Fibroblast of upper back skin (primary cell): ENCODE measurements at places on chromosomes 2 and 18.

DNA sequence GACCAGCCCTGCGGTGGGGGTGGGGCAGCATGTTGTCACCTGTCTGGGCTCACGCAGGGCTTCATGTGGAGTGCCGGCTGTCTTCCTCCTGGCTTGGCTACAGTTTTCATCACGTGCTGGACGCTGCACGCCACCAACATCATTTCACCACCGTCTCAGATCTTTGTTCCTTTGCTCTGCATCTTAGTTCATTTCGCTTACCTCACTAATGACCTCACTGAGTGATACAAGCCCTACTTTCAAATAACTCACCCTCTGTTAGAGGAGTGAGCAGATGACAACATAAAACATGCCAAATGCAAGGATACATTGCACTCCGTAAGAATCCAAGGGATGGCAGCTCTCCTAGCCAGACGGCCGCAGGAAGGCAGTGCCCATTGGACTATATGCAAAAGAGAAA, 527.5 kb downstream of the GALR1 start:
- DNase-seq = no peak

DNA sequence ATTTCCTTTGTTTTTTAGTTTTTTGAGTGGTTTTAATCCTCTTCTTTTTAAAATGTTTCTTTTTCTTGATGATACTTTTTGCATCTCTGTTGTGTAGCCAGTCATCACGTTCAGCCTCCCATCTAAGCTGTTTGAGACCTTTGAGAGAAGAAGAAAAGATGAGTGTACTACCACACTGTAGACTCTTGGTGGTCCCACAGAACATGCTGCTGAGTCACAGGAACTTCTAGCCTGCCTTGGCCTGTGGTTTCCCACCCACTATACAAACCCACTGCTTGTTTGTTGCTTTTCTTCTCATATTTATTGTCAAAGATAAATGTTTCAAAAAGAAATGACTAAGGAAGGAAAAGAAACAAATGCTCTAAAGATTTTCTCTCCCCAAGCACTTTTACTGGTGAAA, 5.5 kb downstream of the CEBPZOS start:
- peak; percentile 20 for DNase-seq

DNA sequence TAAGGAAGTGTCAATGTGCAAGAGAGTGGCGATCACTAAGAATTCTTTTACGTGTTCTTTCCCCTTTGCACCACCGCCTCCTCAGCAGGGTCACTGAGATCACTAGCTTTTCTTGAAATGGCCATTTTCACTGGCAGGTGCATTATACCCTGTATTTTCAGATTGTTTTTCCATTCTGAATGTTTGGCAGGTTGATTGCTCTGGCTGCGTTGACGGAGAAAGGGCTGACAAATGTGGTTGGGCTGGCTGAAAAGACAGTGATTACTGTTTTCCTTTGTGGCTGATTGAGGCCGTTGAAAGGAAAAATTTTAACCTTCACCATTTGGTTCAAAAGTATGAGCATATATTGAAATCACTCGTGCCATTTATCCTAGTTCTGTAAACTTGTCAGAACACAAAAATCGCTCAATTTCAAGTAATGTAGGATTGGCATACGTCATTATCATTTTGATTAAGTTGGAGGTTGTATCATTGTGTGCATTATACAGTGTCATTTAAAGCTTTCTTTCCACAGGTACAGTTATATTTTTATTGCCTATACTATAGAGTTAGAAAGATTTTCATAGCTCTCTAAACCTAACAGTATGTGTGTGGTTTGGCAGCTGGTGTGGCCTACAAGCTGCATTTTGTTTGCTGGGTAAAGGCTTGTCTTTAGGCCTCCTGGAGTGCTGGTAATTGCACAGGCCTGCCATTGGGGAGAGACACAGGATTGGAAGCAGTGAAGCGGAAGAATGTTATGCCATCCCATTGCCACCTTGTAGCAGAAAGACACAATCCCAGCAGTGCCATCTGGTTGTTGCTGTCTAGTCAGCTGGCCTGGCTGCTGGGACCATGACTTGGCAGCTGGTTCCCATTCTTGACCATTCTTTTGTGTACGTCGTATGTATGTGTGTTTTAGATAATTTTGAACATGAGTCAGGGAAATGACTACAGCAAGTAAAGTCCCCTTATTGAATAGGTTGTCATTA, 36.7 kb downstream of the DYNC1I2 start:
- peak; percentile 39 for DNase-seq

DNA sequence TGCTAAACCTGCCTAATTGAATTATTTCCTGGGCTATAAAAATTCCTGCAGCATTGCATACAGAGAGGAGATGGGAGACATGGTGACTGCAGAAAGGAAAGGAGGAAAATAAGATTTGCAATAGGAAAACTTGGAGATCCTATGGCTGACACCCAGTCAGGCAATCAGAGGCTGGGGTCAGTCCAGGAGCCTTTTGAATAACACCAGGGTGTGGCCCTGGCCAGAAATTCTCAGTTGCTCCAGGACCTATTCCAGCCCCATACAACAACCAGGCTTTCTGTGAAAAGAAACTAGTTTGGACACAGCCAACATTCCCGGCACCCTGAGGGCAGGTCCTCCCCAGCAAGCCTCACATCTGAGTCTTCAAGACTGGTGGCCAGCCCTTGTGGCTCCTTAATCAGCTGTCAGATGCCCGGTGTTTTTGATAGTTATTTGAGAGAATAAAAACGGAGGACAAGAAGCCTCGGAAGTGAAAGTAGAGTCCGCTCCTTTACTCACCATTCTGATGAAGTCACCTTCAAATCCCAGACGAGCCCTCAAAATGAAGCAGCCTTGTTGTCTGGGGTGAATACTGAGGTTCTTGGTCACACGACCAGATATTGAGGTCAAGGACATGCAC, 31.1 kb upstream of the GMCL1 start:
- DNase-seq = peak; percentile 67

- no peak for DNase-seq
Observed at GRCh38 chr18:13539843-13540476, 186.4 kb downstream of the FAM210A start.

DNA sequence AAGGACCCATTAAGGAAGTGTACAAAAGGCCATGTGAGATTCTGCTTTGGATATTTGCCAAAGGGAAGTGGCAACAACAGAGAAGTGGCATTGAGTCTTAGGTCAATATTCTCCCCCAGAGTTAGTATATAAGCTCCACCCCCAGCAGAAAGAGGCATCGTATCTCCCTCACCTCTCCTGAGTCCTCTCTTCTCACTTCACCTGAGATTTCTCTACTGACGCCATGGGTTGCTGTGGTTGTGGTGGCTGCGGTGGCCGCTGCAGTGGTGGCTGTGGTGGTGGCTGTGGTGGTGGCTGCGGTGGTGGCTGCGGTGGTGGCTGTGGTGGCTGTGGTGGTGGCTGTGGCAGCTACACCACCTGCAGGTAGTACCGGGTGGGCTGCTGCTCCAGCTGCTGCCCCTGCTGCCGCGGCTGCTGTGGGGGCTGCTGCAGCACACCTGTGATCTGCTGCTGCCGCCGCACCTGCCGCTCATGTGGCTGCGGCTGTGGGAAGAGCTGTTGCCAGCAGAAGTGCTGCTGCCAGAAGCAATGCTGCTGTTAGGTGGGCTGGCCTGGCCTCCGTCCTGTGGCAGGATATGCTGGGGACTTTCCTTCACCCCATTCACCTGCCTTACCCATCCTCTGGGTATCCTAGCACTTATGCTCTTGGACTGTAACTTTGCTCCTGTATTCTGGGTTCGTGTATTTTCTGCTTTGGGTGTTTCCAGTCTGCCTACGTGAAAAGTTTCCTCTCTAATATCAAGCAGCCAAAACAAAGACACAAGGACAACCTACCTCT, 5.9 kb downstream of the SCYGR3 start:
- DNase-seq = no peak

DNA sequence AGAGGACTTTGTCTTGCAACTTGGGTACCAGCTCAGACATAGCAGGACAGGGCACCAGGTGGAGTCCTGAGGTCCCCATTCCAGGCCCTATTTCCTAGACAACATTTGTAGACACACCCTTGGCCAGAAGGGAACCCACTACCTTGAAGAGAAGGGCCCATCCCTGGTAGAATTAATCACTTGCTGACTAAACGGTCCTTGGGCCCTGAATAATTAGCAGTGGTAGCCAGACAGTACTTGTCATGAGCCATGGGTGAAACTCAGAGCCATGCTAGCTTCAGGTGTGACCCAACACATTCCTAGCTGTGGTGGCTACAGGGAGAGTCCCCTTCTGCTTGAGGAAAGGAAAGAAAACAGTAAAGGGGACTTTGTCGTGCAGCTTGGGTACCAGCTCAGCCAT, 28.5 kb upstream of the ACTR2 start:
- DNase-seq = no peak

DNA sequence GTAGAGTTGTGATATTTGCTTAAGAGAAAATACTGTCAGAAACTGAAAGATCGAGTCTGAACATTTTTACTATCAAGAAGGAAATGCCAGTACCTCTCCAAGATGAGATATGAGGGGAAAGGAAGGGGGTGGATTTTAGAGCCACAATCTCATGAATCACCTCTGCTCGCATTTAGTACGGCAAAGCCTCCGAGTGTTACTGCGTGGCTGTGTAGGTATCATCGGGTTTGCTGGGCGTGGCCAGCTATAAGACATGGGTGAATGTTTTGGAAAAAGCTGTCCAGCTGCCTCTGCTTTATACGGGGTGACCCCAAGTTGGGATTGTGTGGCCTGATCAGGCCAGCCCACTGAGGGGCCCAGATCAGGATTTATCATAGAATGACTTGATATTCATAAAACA, 826.4 kb downstream of the SOCS6 start:
- DNase-seq = no peak

- peak; percentile 35 for DNase-seq
Observed at GRCh38 chr2:187545238-187545751, 8.9 kb downstream of the TFPI start.

- DNase-seq = no peak
Observed at GRCh38 chr18:27750923-27751322, 426.0 kb downstream of the CDH2 start.

- no peak for DNase-seq
Observed at GRCh38 chr18:24802456-24802855, 342.0 kb downstream of the HRH4 start.

- no peak for DNase-seq
Observed at GRCh38 chr2:172361360-172361759, 66.0 kb upstream of the ITGA6 start.
